ENCODE measurements at places on chromosomes 7 and 10.

DNA sequence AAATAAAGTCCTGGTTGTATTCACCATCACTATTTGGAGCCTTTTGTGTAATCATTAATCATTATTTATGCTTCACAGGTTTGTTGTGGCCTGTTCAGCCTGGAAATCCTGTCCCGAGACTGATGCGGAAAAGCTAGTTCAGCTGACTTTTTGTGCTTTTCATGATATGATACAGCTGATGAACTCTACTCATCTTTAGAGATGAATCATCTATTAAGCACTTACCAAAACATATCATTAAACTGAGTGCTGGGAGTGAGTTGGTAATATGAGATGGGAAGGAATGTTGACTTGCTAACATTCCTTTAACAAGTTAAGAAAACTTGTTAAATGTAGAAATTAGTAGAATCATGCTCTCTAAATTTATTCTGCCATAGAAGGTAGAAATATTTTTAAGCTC is 53.0 kb downstream of the CROT start:
- peak; percentile 88 for DNase-seq

DNA sequence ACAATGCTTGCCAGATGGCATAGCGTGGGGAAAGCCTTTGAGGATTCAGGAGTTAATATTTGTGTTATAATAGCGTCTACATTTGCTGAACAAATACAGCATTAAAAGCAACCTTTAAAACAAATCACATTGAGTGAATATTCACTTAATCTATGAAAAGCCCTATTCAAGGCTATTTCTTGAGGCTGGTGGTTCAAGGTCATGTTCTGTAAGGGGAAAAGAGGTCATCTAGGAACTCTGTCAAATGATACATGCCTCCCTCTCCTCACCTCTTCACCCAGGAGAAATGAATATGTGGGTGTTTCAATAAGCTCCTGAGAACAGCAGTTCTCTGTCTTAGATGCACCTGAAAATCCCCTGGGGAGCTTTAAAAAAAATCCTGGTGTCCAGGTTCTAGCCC is 303.0 kb downstream of the ELMO1 start:
- no peak for DNase-seq

GRCh38 chr10:126461289-126461940 is 73.1 kb upstream of the ADAM12 start:
- no peak for DNase-seq

DNA sequence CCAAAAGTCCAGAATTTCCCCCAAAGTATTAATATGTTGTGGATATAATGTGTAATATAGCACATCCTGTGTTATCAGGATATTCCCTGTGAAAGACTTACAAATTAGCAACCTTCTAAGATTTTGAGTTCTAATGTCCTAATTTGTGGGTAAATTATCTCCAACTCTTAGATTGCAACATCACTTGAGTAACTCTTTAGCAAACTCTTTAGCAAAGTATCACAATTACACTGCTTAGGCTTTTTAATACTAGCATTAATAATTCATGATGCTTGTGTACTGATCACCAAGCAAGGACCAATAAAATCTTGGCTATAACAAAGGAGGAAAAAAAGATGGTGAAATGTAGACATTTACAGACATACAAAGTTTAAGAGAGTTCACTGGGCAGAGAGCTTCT is 27.7 kb downstream of the HIP1 start:
- no peak for DNase-seq

DNA sequence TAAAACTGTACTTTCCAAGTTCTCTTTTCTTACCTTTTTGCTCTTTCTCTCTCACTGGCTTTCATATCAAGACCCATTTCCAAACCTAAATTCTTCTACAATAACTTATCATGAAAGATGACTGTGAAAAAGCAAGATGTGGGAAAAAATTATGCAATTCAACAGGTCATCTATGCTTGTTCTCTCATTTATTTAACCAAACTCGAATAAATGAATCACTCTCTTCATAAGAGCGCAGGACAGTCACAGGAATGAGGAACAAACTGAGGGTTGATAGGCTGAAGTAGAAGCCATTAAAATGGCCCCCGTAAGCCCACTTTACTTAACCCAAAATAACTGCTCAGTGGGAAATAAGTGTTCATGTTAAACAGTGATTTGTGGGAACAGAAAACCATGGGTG is 1289.7 kb upstream of the SORCS1 start:
- DNase-seq = no peak

DNA sequence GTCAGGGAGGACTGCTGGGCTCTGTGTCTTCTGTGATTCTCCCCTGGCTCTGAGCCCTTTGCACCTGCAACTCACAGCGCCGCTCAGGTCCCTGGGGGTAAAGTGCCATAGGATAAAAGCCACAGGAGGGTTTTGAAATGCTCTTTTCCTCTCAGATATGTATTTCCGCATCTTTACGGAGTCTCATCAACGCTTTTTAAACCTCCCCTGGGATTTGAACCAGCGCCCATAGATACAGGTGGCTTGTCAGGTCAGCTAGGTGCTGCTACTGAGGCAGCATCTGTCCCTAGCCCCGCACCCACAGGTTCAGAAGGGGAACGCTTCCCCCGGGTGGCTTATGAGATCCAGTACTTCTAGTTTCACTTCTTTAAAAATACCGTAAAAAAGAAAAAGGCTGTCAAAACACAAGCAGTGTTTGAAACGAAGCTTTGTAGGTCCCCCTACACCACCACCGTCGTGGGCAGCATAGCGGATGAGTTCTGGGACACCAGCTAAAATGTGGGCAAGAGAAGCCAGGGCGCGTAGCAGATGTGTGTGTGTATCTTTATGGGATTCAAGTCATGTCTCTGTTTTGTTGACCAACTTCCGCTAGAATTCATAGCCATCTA is 173.5 kb downstream of the CUX1 start:
- no peak for DNase-seq

- peak; percentile 76 for DNase-seq
These were observed 15.1 kb downstream of the RNF216 start for GRCh38 chr7:5766321-5766761.

DNA sequence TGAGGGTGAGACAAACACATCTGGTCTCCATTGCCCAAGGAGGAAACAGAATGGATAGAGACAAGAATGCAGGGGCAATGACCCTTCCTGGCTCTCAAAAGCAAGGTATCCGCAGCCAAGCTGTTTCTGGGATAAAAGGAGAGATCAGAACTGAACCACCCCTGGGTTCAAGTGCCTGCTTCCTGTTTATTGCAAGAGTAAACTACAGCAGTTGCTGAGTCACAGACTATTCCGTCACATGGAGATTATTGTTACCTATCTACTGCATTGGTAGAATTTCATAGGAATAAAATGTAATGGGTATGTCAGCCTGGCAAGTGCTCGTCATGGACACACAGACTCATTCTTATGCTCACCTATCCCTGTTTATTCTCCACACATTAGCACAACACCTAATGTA is 821.6 kb downstream of the GRID1 start:
- DNase-seq = no peak

DNA sequence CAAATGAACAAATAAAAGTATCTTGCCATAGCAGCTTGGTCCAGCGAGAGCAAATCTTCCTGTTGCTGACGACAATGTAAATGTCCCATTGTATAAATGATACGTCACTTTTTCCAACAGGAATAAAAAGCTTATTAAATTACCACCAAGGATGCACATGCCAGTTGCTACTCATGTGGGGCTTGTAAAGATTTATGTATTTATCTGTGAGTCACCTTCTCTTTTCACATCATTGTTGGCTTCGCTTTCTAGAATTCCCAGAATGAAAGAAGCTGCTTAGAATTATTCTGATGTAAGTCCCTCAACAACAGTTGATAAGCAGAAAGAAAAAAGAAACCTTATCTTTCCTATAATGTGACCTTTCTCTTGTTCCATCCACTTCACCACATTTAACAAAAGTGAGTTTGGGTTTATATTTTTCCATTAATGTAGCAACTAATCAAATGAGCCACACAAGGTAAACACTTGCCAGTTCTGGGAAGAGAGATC is 22.4 kb downstream of the DNAJC12 start:
- peak; percentile 65 for DNase-seq

- DNase-seq = no peak
These were observed 266.2 kb downstream of the CAMK1D start for GRCh38 chr10:12615296-12616220.

DNA sequence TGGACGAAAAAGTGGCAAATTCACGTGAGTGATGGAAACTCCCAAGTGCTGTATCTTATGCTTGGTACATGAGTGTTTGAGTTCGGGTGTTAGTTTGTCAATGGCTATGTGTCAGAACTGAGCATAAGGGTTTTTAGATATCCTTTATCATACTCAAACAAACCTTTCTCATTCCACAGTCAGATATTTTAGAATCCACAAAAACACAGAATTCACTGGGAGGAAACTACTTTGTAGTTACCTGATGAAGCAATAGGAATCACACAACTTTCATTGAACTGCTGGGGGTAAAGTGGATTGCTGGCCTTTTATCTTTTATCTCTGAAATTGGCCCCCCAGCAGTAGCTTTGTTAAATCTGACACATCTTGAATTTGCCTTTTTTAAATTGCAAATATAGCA is 64.0 kb downstream of the DKK1 start:
- DNase-seq = no peak

DNA sequence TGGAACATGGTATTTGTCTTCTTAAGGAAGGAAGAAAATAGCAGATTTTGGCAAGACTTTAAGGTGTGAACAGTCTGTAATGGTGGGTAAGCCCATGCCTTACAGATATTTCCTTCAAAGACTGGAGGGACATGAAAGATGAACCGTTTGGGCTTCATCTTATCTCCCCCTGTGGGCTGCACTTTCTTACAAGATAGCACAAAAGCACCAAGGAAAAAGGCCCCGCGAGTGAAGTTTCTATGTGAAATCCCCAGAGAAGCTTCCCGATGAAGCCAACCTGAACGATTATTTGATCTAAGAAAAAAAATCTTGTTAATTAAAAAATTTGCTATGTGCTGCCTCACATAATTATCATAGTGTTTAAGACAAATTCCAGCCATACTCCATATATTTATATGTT is 91.5 kb downstream of the NRP1 start:
- no peak for DNase-seq

DNA sequence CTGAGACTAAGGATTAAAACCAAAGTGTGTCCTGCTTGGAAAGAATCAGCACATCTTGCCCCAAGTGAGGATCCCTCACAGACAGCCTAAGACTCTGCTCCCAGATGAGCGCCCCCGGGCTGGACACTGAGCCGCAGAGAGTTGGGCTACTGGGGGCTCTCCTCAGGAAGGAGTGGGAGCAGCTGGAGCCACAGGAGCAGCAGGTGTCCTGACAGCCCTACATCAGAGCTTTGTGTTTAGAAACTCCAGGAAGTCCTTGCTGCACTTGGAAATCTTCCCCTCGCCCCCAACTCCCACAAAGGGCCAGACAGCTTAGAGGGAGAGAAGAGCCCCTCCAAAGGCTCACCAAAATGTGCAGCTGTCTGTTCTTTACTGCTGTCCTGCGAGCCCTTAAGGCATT is 172.2 kb downstream of the HERPUD2 start:
- DNase-seq = no peak

- peak; percentile 26 for DNase-seq
These were observed 115.5 kb downstream of the FOXP2 start for GRCh38 chr7:114530057-114530611.

DNA sequence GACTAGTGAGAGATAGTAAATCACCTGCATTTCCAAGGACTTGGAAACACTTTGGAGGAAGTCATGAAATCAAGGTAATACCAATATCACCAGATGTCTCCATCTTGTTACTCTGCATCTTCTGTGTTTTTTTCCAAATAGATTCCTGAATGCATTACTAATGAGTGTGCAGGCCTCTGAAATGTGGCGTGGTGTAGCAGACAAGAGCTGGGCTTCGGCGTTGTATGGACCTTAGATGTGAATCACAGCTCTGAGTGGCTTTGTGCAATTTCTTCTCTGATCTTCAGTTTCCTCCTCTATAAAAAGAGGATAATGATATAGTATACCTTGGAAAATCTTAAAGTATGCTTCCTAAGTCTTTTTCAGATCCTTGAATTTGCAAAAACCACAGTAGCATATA is 9.6 kb upstream of the MYPN start:
- DNase-seq = peak; percentile 94

DNA sequence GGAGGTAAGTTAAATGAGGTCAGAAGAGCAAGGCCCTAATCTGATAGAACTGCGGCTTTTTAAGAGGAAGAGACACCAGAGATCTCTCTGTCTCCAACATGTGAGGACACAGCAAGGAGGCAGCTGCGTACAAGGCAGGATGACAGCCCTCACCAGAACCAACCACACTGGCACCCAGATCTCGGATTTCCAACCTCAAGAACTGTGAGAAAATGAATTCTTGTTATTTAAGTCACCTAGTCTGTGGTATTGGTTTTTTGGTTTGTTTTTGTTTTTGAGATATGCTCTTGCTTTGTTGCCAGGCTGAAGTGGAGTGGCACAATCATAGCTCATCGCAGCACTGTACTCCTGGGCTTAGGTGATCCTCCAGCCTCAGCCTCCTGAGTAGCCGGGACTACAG is 127.2 kb downstream of the DLG5 start:
- peak; percentile 33 for DNase-seq

All from iris pigment epithelial cell (primary cell).